NCI-H748 treated with DMSO at 0.1 percent for 48 hours (cell line): ENCODE measurements at places on chromosomes 12 and 14.
A peak's percentile ranks its signal among the peaks of the same experiment; 100 is the strongest.

DNA sequence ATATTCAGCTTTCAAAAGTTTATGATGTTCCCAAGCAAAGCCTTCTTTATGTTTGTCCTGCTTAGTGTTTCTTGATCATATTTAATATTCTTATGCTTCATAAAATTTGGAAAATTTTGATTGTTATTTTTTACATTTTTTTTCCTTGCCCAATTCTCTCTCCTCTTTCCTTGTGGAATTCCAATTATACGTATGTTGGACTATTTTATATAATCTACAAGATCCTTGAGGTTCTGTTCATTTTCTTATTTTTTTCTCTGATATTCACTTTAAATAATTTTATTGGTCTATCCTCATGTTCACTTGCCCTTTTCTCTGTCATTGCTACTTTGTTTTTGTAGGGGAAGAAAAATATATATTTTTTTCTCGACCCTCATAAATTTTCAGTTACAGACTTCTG, 167.7 kb downstream of the DYRK2 start:
- DNase-seq = no peak

DNA sequence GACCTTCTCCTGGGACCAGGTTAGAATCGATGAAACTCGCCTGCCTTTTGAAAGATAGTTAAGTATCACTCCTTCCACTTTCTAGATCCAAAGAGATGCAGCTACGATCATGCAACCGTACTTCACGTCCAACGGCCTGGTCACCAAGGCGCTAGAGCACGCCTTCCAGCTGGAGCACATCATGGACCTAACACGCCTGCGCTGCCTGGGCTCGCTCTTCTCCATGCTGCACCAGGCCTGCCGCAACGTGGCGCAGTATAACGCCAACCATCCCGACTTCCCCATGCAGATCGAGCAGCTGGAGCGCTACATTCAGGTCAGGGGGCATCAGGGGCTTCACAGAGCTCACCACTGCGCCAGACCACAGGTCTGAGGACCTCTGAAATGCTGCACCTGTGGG, 51.4 kb downstream of the DYNC1H1 start:
- DNase-seq = no peak

- DNase-seq = no peak
Measured at GRCh38 chr12:70798016-70798783, 122.3 kb downstream of the PTPRR start.

- no peak for DNase-seq
Measured at GRCh38 chr14:95069018-95069417, 88.3 kb downstream of the DICER1 start.

DNA sequence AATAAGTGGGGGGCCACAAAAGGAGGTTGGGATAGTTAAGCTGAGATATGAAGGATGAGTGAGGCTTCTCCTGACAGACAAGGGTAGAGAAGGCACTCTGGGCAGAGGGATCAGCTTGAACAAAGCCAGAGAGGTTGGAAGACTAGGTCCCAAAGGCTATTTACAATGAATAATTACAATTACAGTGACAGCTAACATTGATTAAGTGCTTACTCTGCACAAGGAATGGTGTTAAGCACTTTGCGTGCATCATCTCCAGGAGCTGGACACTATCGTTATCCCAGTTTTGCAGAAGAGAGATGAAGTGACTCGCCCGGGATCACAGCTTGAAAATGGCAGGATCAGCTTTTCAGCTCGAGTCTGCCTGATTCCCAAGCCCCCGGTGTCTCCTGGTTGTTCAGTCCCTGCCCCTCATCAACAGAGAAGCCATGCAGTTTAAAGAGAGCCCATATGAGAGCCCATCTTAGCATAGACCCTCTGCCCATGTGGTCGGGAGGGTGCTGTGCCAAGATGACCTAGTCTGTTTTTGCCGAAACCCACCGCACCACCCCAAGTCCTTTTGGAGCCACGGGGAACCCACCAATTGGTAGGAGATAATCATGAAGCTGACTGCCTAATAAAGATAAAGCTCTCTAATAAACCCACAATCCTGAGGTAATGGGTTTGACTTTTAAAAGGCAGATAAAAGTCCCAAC, 89.9 kb upstream of the HSPB8 start:
- no peak for DNase-seq

GRCh38 chr12:57522887-57523705, 472 bp downstream of the MBD6 start:
- DNase-seq = peak; percentile 25

DNA sequence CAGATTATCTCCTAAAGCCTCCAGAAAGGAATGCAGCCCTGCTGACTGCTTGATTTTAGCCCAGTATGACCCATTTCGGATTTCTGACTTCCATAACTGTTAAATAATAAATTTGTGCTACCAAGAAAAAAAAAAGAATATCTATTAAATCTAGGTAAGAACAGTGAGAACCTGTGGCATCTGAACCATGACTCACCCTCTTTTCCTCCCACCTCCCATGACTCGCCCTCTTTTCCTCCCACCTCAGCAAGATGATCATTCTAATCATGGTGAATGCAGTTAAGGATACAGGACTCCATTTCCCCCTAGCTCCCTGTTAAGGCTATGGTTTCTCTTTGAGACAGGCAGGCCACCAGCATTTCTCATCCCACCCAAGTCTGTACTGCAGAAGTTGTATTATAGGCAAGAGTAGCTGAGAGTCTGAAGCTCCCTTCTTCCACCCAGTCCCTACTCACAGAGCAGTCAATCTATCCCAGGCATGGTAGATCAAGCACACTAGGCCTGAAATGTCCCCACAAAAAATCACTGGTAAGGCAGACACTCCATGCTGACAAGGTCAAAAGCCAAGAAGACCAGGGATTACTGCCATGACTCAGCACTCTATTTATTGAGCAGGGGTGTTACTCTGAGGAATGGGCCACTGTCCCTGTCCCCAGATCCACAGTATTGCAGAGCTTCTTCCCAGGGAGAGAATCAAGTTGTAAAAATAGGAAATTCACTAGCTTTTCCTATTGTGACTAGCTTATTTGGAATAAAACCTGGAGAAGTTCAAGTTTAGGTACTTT, 188.9 kb downstream of the ADAMTS20 start:
- DNase-seq = no peak

DNA sequence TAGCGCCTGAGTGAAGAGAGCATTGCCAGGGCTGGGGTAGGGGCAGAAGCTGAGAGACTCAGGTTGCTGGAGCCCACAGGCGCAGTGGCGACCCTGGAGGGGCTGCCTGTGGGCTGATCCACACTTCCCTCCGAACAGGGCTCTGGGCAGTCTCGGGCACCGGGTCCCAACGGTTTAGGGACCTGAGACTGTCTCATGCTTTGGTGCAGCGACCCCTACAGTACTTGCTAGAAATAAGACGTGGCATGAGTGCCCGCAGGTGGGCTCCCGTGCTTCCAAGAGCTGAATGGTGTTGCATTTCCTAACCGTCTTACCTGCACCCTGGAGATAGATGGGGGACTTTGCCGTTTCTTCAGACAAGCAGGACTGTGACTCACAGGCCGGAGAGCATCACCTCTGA, 57.4 kb downstream of the AACS start:
- no peak for DNase-seq

DNA sequence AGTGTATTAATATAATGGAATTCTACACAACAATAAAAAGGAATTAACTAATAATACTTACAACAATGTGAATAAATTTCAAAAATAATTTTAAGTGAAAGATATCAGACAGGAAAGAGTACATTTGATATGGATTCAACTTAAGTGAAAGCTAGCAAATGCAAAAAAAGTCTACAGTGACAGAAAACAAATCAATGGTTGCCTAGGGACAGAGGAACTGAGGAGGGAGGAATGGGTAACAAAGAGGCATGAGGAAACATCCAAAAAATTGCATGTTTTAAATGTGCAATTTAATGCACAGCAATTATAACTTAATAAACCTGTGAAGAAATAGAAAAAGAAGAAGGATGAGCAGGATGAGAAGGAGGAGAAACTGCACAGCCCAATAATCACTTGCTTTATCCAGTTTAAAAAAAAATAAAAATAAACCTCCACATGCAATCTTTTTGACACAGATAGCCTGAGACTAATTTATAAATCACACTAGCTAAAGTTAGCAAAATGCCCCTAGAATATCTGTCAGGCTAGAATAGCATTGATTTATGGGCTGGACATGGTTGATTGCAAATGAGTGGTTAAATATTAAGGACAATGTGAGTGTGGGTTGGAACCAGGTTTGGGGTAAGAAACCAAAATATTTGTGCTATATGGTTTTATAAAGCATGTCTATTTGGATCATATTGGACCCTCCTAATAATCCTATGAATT, 1089.1 kb downstream of the TRHDE start:
- DNase-seq = no peak

DNA sequence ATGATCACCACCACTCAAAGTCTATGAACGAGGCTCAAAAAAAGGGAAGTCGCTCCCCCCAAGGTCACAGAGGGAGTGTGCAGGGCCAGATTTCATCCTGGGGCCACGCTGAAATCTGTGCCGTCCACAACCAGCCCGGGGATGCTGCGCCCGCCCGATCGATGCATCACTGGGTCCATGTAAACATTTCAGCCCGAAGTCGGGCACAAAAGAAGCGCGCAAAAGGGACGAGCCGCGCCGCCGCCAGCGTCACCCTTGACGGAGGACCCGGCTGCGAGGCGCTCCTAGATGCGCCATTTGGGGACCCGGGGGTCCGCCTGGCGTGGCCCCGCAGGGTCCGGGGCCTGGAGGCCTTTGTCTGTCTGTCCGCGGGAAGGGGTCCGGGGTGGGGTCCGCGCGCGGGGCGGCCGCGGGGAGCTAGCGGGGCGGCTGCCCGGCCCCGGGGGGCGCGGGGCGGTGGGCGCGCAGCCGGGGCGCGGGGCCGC, 503 bp downstream of the FBXO21 start:
- DNase-seq = no peak

- DNase-seq = no peak
Measured at GRCh38 chr12:79884401-79885006, 50.4 kb downstream of the PPP1R12A start.
